ENCODE measurements at places on chromosomes 12 and 14. TPM values are rescaled to one million over a fixed set of nuclear protein-coding genes. Genes with fewer than 3 reads are reported as not detected.

ENO2 gene
- 146 TPM for total RNA-seq

CFAP54 gene
- total RNA-seq: 0.10 TPM

RD3L gene
- total RNA-seq: not detected

IGFBP6 gene
- total RNA-seq: not detected

IL26 gene
- not detected for total RNA-seq

TMCC3 gene
- total RNA-seq: 0.07 TPM

KLRC2 gene
- total RNA-seq: not detected

SERPINA3 gene
- total RNA-seq: not detected

OAS3 gene
- total RNA-seq: 50.4 TPM

GNG2 gene
- 316 TPM for total RNA-seq

CD163 gene
- not detected for total RNA-seq

KRT79 gene
- total RNA-seq: not detected

CCDC196 gene
- not detected for total RNA-seq

GUCY2C gene
- not detected for total RNA-seq

CISTR gene
- total RNA-seq: not detected

PLEKHD1 gene
- 0.15 TPM for total RNA-seq

KCNJ8 gene
- not detected for total RNA-seq

SMCO3 gene
- not detected for total RNA-seq

SERPINA12 gene
- total RNA-seq: not detected

CCDC184 gene
- 0.45 TPM for total RNA-seq

CLEC1A gene
- not detected for total RNA-seq

TAS2R19 gene
- total RNA-seq: 2.2 TPM

LMNTD1 gene
- total RNA-seq: not detected

TMEM233 gene
- not detected for total RNA-seq

LRRC10 gene
- not detected for total RNA-seq

WDHD1 gene
- total RNA-seq: 25.5 TPM

LRP1 gene
- 1.6 TPM for total RNA-seq

CIROP gene
- total RNA-seq: not detected

RNASE1 gene
- total RNA-seq: not detected

PALS1 gene
- total RNA-seq: 7.2 TPM

SLC8B1 gene
- 34.4 TPM for total RNA-seq

NTN4 gene
- total RNA-seq: not detected

ADAMTS20 gene
- total RNA-seq: not detected

TMEM132C gene
- not detected for total RNA-seq

TOMM20L gene
- not detected for total RNA-seq

VAMP1 gene
- total RNA-seq: 54.4 TPM

KRT6A gene
- total RNA-seq: not detected

MYO1A gene
- total RNA-seq: 1.2 TPM

MMP14 gene
- 2.0 TPM for total RNA-seq

TMEM229B gene
- total RNA-seq: 15.2 TPM

CPNE6 gene
- not detected for total RNA-seq

CYP27B1 gene
- total RNA-seq: 2.0 TPM

DPY19L2 gene
- total RNA-seq: 0.33 TPM

C12orf50 gene
- total RNA-seq: not detected

MYF6 gene
- total RNA-seq: not detected

TXNDC16 gene
- 10.1 TPM for total RNA-seq

ABCC9 gene
- total RNA-seq: not detected

ZC3H10 gene
- total RNA-seq: 8.3 TPM

RFLNA gene
- not detected for total RNA-seq

CCNK gene
- 68.7 TPM for total RNA-seq

AMN gene
- total RNA-seq: 0.78 TPM

GLIPR1L1 gene
- total RNA-seq: not detected

All from activated naive CD4-positive, alpha-beta T cell treated with anti-CD3 and anti-CD28 coated beads, Interleukin-2, amount 10 ng/mL, durations not matched to agents 5 hours and 36 hours (primary cell).